ENCODE measurements at places on chromosomes 2 and 18.

DNA sequence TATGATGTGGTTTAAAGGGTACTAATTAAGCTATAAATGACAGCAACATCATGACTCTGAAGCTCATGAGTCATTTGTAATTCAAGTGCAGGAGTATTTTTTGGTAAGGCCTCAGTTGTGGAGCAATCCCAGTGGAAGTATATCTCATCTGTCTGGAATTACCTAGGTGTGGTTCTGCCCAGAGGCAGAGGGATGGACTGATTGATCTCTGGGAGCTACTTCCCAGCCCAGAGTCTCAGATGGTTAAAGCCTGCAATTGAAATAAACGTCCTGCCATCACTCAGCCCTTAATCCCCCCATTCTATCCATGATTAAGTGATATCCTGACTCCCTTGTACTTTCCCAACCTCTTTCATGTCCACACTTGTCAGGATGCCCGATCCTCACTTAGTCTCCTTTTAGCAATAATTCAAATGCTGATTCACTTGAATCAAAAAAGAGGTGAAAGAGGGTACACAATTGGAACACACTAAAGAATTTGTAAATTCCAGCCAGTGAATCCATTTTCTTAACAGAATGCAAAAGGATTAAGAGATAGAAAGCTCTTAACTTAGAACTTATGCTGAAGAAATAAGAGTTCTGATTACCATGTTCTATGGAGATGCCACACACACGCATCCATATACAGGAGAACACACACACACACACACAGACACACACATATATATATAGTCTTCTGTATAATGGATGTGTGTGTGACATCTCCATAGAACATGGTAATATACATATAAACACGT is 664.4 kb downstream of the NYAP2 start:
- peak; percentile 85 for DNase-seq

- DNase-seq: no peak
Measured at GRCh38 chr18:58609536-58609993, 19.3 kb downstream of the ALPK2 start.

- DNase-seq: no peak
Measured at GRCh38 chr18:9991011-9992000, 77.5 kb downstream of the VAPA start.

DNA sequence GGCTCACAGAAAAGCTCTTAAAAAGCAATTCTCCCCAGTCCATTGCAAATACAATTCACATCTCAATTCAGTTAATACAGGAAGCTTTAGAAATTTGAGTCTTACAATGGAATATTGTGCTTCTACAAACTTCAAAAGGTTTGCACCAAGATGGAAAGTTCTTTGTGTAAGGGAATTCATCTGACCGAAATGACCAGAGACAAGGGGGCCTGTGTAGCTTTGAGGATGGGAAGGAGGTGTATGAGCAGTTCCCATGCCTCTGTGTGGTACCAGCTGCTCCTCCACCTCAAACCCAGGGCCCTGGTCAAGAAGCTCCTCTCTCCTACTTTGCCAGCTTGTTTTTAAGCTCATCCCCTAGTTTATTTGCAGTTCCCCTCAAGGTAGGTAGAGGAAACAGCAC is 312.8 kb upstream of the PKDCC start:
- DNase-seq: no peak

DNA sequence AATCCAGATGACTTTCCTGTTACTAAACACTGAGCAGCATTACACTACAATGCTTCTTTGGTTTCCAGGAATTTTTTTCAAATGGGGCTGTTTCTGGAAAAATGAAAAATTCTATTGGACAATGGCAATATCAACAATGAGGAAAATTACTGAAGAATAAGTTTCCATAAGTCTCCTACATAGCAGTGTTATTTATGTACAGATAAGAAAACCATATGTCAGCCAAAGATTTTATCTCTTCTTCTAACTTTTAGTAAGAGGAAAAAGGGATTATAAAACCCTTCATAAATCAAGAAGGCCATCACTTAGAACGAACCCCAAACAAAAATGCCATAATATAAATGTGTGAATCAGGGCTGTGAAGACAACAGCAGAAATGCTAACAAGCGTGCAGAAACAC is 31.6 kb upstream of the NOSTRIN start:
- DNase-seq: no peak

DNA sequence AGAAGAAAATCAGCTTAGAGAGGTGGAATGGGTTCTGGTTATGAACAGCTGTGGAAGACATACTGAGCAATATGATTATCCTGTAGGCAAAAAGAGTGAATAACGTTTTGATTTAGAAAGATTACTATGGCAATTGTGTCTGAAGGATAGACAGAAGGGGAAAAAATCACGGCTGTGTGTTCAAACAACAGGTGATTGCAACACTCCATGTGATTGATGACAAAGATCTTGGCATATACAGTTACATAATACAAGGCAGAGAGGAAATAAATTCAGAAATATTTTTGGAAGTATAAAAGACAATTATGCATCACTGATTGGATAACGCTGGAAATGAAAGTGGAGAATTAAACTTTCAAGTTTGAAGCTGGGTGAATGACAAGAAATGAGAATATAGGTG is 58.5 kb upstream of the KCNJ3 start:
- DNase-seq: no peak

- DNase-seq: peak; percentile 69
Measured at GRCh38 chr2:45585267-45585861, 25.7 kb downstream of the SRBD1 start.

DNA sequence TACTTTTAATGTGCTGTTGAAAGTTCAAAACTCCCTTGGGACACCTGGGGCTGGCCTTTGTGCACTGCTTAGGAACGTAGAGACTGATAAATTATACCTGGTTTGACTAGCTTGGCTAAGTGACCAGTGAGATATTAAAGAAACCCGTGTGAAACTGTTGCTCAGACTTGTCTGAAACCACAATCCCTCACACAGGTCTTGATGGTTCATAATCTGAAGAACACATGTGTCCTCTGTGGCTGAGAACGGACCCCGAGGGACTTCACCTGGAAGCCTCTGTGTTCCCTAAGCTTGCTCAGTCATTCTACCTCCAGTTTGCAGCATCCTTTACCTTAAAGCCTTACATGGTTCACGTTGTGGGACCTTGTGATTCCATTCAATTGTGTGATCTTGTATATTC is 218.8 kb downstream of the CBLN2 start:
- no peak for DNase-seq

GRCh38 chr2:39265315-39265714 is 21.5 kb upstream of the CDKL4 start:
- no peak for DNase-seq

GRCh38 chr18:58535340-58536201 is 93.3 kb downstream of the ALPK2 start:
- DNase-seq: no peak

- DNase-seq: no peak
Measured at GRCh38 chr2:205715831-205716525, 33.7 kb downstream of the NRP2 start.

DNA sequence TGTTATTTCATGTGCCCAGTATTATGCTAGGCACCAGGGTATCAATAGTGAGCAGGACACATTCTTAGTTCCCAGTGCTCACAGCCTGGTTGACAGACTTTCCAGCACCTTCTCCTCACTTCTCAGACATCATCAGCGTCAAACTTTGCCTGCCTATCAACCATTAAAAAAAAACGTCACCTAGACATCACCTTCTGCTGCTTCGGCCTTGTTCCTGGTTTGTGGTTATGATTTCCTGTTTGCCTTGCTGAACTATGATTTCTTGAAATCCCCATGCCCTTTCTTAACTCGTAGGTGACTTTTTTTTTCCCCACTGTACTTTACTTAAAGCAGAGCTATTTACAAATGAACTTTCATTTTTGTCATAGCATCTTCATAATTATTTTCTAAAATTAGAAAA is 60.4 kb upstream of the NABP1 start:
- no peak for DNase-seq

DNA sequence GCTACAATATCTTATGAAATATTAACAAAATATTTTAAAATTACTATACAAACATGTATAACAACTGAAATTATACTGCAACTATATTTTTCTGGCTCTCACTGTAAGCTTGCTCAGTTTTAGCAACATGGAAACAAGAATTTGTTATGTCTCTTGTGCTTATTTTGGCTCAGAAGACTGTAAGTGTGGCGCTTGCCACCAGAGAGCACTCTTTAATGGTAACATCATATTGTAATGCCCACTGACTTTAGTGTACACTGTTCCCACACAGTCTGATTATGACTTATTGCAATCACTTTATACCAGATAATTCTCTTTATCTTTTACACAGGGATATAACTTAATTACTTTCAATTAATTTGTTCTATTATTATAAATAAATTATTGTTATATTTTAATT is 1500.6 kb upstream of the TMEFF2 start:
- peak; percentile 2 for DNase-seq

- peak; percentile 45 for DNase-seq
Measured at GRCh38 chr2:197813093-197813787, 8.8 kb downstream of the PLCL1 start.

- no peak for DNase-seq
Measured at GRCh38 chr2:69636395-69636794, 7.1 kb downstream of the AAK1 start.

DNA sequence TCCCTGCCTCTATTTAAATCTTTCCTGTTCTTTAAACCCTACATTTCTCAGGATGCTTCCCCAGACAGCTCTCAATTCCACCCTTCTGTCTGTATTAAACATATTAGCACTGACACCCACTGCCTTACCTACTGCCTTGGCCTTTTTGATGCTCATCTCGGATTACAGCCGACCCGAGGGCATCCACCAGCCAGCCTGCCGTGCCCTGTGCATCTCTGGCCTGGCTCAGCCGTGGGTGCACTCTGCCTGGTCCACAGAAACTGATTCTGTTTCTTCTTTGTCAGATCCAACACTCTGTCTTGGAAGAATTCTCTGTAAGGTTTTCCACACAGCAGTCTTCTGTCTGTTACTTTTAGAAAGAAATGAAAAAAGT is 27.2 kb downstream of the TANC1 start:
- DNase-seq: no peak

All from AG10803 (cell line).